ENCODE measurements at places on chromosomes 5 and 9.
A peak's percentile ranks its signal among the peaks of the same experiment; 100 is the strongest.

DNA sequence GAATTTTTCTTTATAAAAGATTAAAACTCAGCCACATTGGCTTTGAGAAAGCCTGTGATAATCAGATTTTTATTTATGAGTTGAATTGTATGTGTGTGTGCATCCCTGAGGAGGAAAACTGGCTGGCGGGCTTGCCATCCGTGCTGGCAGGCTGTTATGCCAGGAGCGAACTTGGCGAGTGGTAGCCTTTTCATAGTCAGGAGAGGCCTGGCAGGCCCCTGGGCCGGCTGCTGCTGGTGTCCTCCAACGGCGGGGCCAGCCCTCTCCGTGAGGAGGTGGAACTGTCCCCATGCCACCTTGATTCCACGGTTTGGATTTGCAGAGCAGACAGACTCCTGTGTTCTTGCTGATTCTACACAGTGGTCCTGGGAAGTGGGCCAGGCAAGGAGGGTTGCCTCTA is 43.3 kb downstream of the ZNF618 start:
- DNase-seq, result no peak

- no peak for DNase-seq
Measured at GRCh38 chr9:10008101-10008799, 604.6 kb downstream of the PTPRD start.

- no peak for DNase-seq
Measured at GRCh38 chr9:6072453-6072852, 57.0 kb upstream of the RANBP6 start.

- no peak for DNase-seq
Measured at GRCh38 chr5:7394889-7395431, 978 bp upstream of the ADCY2 start.

DNA sequence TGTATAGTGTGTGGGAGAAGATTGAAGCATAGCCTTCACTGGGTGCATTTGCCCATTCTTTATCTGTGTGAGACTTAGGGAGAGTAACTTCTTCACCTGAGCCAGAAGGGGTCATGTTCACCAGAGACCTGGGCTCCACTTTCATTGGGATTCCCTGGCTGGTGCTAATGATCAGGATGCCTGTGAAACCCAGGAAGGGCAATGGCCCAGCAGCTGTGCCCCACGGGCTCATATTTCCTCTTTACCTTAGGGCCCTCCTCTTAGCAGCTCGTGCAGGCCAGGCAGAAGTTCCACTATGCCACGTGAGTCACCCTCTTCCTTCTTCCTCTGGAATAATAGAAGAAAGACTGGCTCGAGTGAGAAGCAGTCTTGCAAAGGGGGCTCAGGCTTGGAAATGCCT is 5.0 kb downstream of the PPARGC1B start:
- DNase-seq, result no peak

DNA sequence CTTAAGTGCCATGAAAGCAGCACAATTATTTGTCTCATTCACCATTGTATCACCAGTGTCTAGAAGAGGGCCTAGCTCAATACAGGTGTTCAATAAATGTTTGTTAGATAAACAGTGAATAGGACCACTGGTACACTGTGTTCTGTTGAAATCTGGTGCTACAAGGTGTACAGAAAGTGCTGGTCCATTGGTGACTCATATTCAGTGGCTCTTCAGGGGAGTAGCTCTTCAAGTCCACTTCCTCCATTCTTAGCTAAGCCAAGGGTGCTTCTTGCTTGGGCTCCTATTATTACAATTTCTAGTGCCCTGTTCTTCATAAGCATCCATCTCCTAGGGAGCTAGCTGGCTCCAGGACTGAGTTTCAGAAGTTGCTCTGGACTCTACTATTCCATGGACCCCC is 6.4 kb upstream of the FCHO2 start:
- DNase-seq, result no peak

GRCh38 chr9:72537011-72537545 is 15.7 kb downstream of the TMC1 start:
- no peak for DNase-seq

DNA sequence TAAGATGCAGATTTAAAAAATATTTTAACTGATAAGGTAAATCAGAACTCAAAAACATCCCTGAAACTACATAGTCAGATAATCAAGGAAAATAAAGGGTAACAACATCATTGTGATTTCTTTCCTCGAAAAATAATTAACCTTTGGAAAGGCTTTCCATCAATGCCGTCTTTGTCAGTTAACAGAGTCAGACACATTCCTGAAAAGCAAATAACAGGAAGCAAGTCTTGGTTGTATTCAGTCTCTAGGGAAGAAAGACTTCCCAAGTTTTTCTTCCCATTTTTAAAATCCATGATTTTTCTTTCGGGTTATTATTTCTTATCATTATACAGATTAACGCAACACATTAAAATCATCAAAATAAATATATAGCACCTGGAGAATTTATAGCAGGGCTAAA is 256.4 kb upstream of the CDH6 start:
- DNase-seq, result no peak

DNA sequence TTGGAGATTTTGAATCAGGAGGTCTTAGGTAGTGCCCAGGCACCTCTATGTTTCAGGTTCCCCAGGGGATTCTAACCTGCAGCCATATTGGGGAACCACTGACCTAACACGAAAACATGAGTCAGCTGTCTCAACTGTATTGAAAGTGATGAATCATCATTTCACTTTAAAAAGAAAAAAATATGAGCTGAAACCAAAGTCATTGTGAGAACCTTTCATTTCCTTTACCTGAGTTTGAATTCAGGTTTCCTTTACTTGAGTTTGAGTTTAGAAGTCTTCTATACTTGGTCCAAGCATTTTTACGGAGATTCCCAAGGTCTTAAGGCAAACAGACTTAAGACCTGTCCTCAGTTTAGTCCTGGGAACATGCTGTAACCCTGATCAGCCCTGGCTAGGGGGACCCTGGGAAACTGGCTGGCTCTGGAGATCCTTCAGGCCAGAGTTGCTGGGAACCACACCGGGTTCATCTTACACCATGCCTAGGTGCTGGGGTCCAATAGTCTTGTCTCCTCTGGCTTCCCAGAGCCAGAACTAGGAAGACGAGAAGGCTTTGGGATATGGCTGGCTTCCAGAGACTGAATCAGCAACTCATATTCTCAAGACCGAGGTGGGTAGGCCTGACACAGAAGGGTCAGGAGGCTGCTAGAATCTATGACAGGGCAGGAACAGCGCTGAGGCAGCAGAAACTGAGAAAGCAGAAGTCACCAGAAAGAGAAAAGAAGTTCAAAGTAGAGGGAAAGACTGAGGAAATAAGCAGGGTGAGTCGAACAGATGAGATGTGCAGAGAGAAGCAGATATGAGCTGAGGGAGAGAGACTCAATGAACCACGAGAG is 16.4 kb upstream of the PDCD1LG2 start:
- no peak for DNase-seq

DNA sequence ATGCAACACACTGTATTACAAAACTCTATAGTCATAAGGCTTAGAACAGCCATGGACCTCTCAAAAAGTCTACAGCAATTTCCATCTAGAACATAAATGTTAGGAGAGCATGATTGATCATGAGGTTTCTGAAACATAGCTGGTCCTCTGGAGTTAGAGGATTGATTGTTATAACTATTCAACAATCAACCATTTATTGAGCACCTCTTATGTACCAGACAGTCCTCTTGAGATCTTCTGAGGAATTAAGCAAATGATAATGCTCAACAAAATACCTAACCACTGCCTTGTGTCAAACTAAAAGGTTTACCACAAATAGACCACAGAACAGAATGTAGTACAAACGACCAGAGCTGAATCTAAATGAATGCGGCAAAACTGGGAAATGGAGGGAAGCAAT is 3.4 kb upstream of the AGTPBP1 start:
- no peak for DNase-seq

GRCh38 chr9:124869466-124869985 is 7.6 kb downstream of the ARPC5L start:
- no peak for DNase-seq

GRCh38 chr9:129434187-129434586 is 186.7 kb downstream of the C9orf50 start:
- DNase-seq, result no peak

DNA sequence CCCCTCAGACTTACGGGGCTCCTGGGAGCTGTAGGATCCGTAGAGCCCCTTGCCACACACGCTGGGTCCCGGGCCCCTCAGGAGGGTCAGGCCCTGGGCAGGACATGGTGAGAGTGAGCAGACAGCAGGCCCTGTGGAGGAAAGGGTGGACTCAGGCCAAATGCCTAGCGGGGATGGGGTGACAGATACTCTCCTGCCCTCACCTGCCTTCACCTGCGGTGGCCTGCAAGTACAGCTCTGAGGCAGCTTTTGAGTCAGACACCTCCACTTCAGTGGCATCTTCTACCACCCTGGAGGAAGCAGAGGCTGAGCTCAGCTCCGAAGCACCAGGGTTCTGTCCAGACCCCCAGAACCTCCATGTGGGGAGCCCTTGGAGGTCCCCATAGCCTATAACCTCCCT is 26.2 kb downstream of the SLC35A4 start:
- no peak for DNase-seq

DNA sequence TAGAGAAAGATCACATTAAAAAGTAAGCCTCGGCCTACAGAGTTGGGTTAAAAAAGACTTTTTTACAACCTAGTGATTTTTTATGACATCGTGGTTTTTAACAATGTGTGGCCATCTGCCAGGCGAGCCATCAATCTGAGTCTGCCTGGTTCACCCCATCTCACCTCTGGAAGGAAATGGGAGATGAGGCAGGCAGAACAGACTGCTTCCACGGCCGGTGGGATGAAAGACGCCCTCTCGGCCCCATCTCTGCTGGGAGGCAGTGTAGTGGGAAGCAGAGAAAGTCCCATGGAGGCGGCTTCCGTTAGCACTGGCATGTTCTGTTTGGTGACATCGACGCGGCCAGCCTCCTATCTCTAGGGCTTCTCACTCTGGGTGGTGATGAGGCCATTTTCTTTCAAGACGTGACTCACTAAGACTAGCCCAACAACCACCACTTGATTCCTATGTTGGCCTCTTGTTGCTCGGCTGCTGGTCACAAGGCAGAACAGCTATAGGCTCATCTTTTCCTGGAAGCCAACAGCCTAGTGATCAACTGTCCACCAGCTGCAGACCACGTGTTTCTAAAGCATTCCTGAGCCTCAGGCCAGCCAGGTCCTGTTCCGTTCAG is 132.4 kb upstream of the OTULINL start:
- peak; percentile 53 for DNase-seq

- no peak for DNase-seq
Measured at GRCh38 chr5:8289779-8290178, 420.8 kb downstream of the MTRR start.

DNA sequence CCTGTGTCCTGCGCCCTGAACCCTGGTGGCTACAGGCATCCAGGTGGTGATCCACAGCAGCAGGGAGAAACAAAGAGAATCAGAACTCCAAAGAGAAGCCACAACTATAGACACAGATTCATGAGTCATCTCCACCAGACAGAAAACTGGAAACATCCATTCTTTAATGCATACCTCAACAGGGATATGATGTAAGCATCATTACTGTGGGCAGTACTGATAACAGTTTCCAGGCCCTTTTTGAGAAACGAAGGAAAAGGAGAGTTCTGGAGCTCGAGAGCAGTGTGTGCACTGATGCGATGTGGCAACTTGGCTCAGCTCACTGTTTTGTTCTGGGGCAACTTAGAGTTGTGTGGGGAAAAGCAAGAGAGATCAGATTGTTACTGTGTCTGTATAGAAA is 215.6 kb upstream of the ADAMTS16 start:
- no peak for DNase-seq

GRCh38 chr9:98099898-98100297 is 19.1 kb downstream of the TRIM14 start:
- no peak for DNase-seq

- DNase-seq, result no peak
Measured at GRCh38 chr9:114365194-114365593, 22.6 kb downstream of the AKNA start.

GRCh38 chr9:116497095-116497890 is 189.8 kb upstream of the TRIM32 start:
- DNase-seq, result no peak

DNA sequence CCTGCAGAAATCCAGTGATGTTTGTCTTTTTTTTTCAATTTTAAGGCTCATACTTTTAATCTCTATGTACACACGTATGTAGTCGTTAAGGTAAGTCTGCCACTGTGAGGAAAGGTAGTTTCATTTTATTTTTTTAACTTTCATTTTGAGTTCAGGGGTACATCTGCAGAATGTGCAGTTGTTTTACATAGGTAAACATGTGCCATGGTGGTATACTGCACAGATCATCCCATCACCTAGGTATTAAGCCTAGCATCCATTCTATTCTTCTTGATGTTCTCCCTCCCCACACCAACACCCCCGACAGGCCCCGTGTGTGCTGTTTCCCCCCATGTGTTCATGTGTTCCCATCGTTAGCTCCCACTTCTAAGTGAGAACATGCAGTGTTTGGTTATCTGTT is 19.7 kb downstream of the MUSK start:
- DNase-seq, result no peak

- no peak for DNase-seq
Measured at GRCh38 chr9:135561391-135562234, at the start of gene PAEP. PAEP (plus strand) TSS chr9:135561756.

GRCh38 chr9:81002906-81003305 is 686.4 kb downstream of the TLE1 start:
- DNase-seq, result no peak

- DNase-seq, result no peak
Measured at GRCh38 chr5:107539726-107540330, 130.9 kb downstream of the EFNA5 start.

- no peak for DNase-seq
Measured at GRCh38 chr9:120922404-120923195, 4.0 kb downstream of the TRAF1 start.

DNA sequence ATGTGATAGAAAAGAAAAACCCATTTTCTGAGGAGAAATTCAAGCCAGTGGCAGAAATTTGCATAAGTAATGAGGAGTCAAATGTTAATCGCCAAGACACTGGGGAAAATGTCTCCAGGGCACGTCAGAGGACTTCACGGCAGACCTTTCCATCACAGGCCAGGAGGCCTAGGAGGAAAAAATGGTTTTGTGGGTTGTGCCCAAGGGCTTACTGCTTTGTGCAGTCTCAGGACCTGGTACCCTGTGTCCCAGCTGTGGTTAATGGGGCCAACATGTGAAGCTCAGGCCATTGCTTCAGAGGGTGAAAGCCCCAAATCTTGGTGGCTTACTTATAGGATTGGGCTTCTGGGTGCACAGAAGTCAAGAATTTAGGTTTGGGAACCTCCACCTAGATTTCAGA is 54.8 kb upstream of the ADAMTS2 start:
- no peak for DNase-seq

- no peak for DNase-seq
Measured at GRCh38 chr5:138339091-138339456, 1.0 kb downstream of the FAM53C start.

Data from NCI-H2171 (cell line).